Smooth muscle cell of bladder (primary cell): ENCODE measurements at places on chromosomes 11 and 22. TPM values are rescaled to one million over a fixed set of nuclear protein-coding genes. Genes with fewer than 3 reads are reported as not detected.

MYO18B gene
- total RNA-seq: under 0.01 TPM in 1 of 2 replicates, not detected in the other

BID gene
- 26.1 and 26.3 TPM in 2 replicates for total RNA-seq

OR8G1 gene
- not detected in 2 replicates for total RNA-seq

OR52E5 gene
- not detected in 2 replicates for total RNA-seq

UCP3 gene
- total RNA-seq: 0.14 and 0.55 TPM in 2 replicates

KCNJ1 gene
- 0.09 TPM in 1 of 2 replicates, not detected in the other for total RNA-seq

PKNOX2 gene
- total RNA-seq: 0.92 and 1.4 TPM in 2 replicates

PAK1 gene
- total RNA-seq: 18.2 and 20.7 TPM in 2 replicates

AQP11 gene
- total RNA-seq: 2.8 and 6.0 TPM in 2 replicates

MMP3 gene
- 7.5 and 118 TPM in 2 replicates for total RNA-seq

NRIP3 gene
- total RNA-seq: 7.0 and 8.0 TPM in 2 replicates

SLC6A5 gene
- total RNA-seq: under 0.01 TPM in 1 of 2 replicates, not detected in the other

TEX54 gene
- not detected in 2 replicates for total RNA-seq

FGF4 gene
- not detected in 2 replicates for total RNA-seq

RTN4R gene
- 0.14 and 0.28 TPM in 2 replicates for total RNA-seq

TRPM5 gene
- total RNA-seq: not detected in 2 replicates

DUSP8 gene
- under 0.01 and 0.09 TPM in 2 replicates for total RNA-seq

COA4 gene
- 76.4 and 88.0 TPM in 2 replicates for total RNA-seq

SLC22A12 gene
- total RNA-seq: not detected in 2 replicates

KRTAP5-2 gene
- not detected in 2 replicates for total RNA-seq

FXYD2 gene
- not detected in 2 replicates for total RNA-seq

TPBGL gene
- total RNA-seq: under 0.01 TPM in 1 of 2 replicates, not detected in the other

KCNE3 gene
- total RNA-seq: 5.5 and 18.1 TPM in 2 replicates

PANX3 gene
- not detected in 2 replicates for total RNA-seq

TUB gene
- 15.2 and 21.6 TPM in 2 replicates for total RNA-seq

GAL3ST3 gene
- under 0.01 and 0.14 TPM in 2 replicates for total RNA-seq

ZNF214 gene
- 6.7 and 6.8 TPM in 2 replicates for total RNA-seq

APOL3 gene
- total RNA-seq: 13.5 and 14.0 TPM in 2 replicates

PHLDA2 gene
- 1.6 and 2.4 TPM in 2 replicates for total RNA-seq

OR52I2 gene
- total RNA-seq: not detected in 2 replicates
